ENCODE measurements at places on chromosomes 1 and 21.

GRCh38 chr1:174244017-174244416 is 84.7 kb downstream of the RABGAP1L start:
- no peak for DNase-seq

DNA sequence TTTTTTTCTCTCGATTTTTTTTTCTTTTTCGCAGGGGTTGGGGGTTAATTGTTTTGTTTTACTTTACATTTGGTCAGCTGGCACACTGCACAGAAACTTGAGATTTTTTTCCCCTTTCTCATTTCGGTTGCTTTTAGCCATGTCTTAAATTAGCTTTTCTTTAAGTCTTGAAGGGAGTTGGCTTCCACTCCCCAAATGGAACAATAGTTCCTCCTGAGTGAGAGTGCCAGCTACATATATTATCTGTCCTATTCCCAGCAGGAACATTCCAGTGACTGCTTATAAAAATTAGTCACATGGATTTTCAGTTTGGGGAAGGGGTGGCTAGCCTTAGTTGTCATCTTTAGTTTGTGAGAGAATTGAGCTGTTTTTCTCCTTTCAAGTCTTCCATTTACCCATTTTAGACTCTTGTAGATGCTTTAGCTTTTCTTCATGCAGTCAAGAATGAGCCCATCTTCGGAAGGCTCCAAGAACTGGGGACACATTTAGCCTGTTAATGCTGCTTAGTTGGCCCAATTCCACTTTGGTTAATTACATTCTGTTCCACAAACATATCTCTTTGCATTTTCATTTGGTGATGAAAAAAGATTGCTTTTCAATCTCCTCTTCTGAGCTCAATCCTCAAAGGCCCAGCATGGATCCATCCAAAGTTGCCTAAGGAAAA is 510.1 kb upstream of the CXADR start:
- no peak for DNase-seq

GRCh38 chr1:64669098-64669675 is 75.7 kb upstream of the RAVER2 start:
- no peak for DNase-seq

- DNase-seq, result no peak
Measured at GRCh38 chr1:180250883-180251509, 20.9 kb downstream of the LHX4 start.

GRCh38 chr1:107545056-107545577 is 404.3 kb downstream of the NTNG1 start:
- no peak for DNase-seq

GRCh38 chr1:205407970-205408369 is 13.9 kb downstream of the LEMD1 start:
- DNase-seq, result no peak

- DNase-seq, result no peak
Measured at GRCh38 chr1:35461966-35462651, 95.1 kb downstream of the KIAA0319L start.
